ENCODE measurements at places on chromosomes 2 and 18. TPM values are rescaled to one million over a fixed set of nuclear protein-coding genes. Genes with fewer than 3 reads are reported as not detected.

The CFAP65 gene
- total RNA-seq: 0.11 TPM

The UGT1A5 gene
- total RNA-seq: not detected

The DIPK1C gene
- not detected for total RNA-seq

The MTIF2 gene
- 50.7 TPM for total RNA-seq

The ASTL gene
- total RNA-seq: not detected

The EFHD1 gene
- 1.8 TPM for total RNA-seq

The IKZF2 gene
- 0.09 TPM for total RNA-seq

The LCT gene
- total RNA-seq: not detected

The FNDC4 gene
- 4.1 TPM for total RNA-seq

The POTEI gene
- total RNA-seq: not detected

The FAHD2B gene
- 9.1 TPM for total RNA-seq

The TLX2 gene
- 0.47 TPM for total RNA-seq

The UGT1A8 gene
- not detected for total RNA-seq

The FABP1 gene
- total RNA-seq: not detected

The STON1 gene
- total RNA-seq: 0.39 TPM

The ZDBF2 gene
- 0.92 TPM for total RNA-seq

The LYG2 gene
- not detected for total RNA-seq

The ACSL3 gene
- total RNA-seq: 135 TPM

The CXCR1 gene
- not detected for total RNA-seq

The CHST9 gene
- total RNA-seq: not detected

The SFTPB gene
- total RNA-seq: not detected

The BCL2L11 gene
- 7.5 TPM for total RNA-seq

The TACR1 gene
- total RNA-seq: 0.05 TPM

The LINC00305 gene
- total RNA-seq: not detected

The ARHGEF33 gene
- total RNA-seq: not detected

The SERPINB7 gene
- 2.3 TPM for total RNA-seq

The GREB1L gene
- 1.6 TPM for total RNA-seq

The PRPF40A gene
- total RNA-seq: 101 TPM

The IL1F10 gene
- total RNA-seq: not detected

Measured in A549 treated with ZK216348 at 1 μM for 4 hours (cell line).